ENCODE measurements at places on chromosomes 1 and 21.

- no peak for DNase-seq
These were observed at the start of gene NFIA for GRCh38 chr1:61082311-61083012. Gene NFIA (plus strand): TSS chr1:61082561.

- DNase-seq: no peak
These were observed 62.5 kb upstream of the DMRTB1 start for GRCh38 chr1:53396573-53397268.

DNA sequence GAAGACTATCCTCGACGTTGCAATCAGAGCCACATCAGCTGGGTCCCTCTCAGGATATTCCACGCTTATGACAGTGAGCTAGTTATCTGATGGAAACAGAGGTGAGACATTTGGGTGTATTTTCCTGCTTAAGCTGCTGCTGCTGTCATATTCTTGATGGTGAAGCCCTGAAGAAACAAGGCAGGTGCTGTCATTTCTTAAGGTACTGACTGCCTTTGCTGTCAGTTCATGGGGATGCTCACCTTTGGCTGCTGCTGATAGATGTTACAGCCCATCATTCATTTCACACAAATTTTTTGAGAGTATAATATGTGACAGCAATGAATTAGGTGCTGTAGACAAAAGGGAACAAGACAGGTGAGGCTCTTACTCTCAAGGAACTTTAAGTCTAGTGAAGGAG lies 577.4 kb downstream of the LMO4 start:
- no peak for DNase-seq

GRCh38 chr21:37395961-37396360 lies 29.4 kb downstream of the DYRK1A start:
- DNase-seq: no peak

DNA sequence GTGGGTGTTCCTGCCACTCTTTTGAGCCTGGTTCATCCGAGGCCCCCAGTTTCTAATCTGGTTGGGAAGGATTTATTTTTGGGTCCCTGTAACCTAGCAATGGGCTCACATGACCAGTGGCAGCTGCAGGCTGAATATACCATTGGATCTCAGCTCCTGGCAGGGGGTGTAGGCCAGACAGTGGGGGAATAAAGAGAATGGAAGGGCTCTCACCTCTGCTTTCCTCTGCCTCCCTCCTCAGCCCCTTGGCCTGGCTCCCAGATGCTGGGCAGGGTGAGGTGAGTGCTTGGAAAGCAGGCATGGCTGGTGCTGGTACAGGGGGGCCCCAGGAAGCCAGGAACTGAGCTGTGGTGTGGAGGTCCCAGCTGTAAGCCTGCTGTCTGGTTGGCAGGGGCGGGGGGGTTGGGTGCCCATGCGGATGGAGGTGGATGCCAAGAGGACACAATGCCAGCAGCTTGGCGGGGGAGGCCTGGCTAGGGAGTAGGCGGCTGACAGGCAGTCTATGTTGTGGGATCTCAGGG lies 3.6 kb upstream of the GPR61 start:
- no peak for DNase-seq

- DNase-seq: no peak
These were observed 20.0 kb downstream of the LAMC1 start for GRCh38 chr1:183043254-183043653.

DNA sequence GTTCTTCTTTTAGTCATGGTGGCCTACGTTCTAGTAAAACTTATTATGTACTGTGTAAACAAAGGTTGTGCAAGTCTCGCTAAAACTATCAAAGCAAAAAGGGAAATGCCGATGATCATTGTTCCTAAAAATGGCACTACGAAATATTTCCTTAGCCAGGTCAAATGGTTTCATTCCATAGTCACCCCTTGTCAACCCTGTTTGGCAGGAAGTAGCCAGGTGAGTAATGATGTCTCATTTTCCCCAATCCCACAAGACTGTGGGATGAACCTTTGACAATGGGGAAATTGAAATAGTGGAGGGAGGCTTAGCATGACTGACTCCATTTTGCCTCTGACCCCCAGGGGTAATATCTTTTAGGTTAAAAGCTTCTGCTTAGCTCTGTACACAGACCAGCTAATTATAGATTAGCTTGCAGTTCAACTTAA lies 5.6 kb upstream of the REN start:
- no peak for DNase-seq

DNA sequence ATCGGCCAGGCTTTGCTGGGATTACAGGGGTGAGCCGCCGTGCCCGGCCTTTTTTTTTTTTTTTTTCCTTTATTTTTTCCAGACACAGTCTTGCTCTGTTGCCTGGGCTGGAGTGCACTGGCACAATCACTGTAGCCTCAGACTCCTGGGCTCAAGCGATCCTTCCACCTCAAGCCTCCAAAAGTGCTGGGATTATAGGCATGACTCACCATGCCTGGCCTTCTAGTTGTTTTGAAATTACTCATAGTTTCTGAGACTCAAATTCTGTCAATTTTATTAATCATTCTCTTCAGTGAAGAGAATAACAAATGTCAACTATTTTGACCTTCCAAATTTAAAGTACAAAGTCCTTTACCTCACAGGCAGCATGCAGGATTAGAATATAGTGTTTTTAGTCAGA lies 374.5 kb downstream of the PLA2G4A start:
- DNase-seq: no peak

DNA sequence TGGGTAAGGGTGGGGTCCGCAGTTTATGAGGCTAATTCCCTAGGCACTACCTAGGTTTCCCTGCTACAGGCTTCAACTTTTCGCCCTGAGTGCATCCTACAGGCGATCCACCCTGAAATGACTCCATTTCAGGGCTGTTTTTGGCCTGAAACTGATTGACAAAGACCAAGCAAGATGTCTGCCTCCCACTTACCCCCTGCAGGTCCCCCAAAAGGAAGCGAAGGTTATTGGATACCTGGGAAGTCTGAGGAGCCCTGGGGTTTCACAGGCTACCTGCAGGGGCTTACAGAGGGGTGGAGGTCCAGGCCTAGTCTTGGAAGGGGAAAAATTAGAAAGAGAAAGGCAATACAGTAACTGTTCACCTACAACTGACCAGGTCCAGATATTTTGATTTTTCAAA lies 3.3 kb upstream of the TBX15 start:
- DNase-seq: no peak

GRCh38 chr1:79815115-79815514 lies 808.6 kb upstream of the ADGRL4 start:
- no peak for DNase-seq

DNA sequence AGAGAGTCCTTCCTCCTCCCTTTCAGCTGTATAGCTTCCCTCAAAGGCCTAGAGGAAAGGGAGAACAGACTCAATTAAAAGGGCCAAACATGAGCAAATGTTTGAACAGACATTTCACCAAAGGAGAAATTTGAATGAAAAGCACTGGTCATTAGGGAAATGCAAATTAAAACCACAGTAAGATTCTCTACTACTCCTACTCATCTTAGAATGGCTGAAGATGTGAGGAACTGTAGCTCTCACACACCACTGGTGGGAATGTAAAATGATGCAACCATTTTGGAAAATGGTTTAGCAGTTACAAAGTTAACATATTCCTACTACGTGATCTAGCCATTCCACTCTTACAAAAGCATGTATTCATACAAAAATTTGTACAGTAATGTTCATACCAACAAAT lies 253.0 kb upstream of the HOOK1 start:
- DNase-seq: no peak

Measured in brain pericyte (primary cell).